ENCODE measurements at places on chromosomes 12 and 14. TPM values are rescaled to one million over a fixed set of nuclear protein-coding genes. Genes with fewer than 3 reads are reported as not detected.

DNA sequence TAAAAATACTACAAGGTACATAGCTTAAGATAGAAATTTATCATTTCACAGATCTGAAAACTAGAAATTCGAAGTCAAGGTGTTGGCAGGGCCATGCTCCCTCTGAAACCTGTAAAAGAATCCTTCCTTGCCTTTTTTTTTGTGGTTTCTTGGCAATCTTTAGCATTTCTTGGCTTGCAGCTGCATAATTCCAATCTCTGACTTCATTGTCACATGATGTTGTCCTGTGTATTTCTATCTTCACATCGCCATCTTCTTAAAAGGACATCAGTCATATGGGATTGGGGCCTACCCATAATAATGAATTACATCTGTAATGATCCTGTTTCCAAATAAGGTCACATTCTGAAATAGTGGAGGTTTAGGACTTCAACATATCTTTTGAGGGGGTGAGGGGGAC, 250.4 kb downstream of the TMTC2 start:
- no peak for DNase-seq

EML5 gene
- 1.4 TPM for total RNA-seq

DNA sequence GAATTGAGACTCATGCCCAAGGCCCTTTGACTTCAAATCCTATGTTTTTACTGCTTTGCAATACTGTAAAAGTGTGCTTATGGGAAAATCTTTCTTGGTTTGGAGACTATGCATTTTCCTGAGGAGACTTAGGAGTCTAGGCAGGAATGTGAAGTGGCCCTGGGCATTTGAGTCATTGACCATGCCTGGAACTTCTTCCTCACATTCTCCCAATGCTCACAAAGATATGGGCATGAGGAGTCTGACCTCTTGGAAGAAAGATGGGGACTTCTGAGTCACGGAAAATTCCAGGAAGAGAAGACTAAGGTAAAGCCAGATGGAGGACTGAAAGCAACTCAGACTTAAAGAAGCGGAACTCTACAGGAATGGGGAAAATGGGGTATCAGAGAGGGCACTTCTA, 38.2 kb upstream of the ZNF641 start:
- DNase-seq: no peak

- DNase-seq: no peak
Observed at GRCh38 chr12:126139355-126139754, 1074.1 kb downstream of the AACS start.

DNA sequence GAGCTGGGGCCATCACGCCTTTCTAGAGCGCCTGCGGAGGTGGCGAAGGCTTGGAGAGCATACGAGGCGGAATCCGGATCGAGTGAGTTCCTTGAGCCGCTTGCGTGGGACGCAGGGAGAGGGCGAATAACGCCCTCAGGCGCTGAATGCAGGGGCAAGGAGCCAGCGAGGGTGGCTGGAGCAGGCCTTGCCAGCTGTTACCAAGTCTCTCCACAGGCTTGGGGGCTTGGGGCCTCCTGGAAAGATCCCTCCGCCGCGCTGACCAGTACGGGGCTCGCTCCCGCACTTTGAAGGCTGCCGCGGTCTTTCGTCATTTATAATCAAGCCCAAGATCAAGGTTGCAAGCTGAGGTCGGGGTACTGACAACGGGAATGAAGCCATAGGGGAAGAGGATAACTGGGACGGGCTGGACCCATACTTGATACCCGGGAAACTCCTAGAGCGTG, 1.2 kb downstream of the FLRT2 start:
- DNase-seq: no peak

- no peak for DNase-seq
Observed at GRCh38 chr12:72075891-72076557, 137.4 kb downstream of the TPH2 start.

CHGA gene
- 9.2 TPM for total RNA-seq
